ENCODE measurements at places on chromosomes 6 and 20. TPM values are rescaled to one million over a fixed set of nuclear protein-coding genes. Genes with fewer than 3 reads are reported as not detected.

The CFAP206 gene
- not detected for total RNA-seq

The DNAJC5 gene
- total RNA-seq, result 32.9 TPM

The ANKRD6 gene
- 2.2 TPM for total RNA-seq

The ARFGEF3 gene
- 1.6 TPM for total RNA-seq

The OPRL1 gene
- 0.25 TPM for total RNA-seq

The OOEP gene
- total RNA-seq, result not detected

DNA sequence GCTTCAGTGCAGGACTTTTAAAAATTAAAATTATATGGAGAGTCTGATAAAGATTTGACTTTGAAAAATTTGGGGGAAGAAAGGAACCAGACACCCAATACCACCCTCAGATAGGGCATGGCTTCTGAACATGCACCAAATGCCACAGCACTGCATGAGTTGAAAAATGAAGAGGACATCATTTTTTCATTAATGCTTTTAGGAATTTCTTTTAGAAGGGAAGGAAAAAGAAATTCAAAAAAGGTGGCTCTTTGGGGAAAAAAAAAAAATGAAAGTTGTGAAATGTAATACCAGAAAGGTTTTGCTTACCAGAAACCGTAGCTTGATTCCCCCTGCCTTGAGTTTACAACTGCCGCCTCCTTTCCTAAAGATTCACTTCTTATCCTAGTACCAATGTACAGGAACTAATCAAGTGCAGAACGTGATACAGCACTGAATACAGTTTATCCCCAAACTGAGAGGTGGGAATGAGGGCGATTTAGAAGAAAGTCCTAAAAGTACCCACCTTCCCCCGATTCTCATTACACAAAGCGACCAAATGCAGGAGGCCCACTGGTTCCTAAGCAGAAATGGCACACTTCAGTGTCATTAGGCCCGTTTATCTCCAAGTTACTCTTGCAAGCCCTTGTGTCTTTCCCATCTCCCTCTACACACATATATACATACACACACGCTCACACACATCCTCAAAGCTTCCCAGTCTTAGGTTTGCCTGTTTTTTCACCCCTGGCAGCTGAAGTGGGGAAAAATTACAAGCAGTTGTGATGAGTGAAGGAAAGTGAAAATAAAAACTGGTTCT, 2.8 kb downstream of the PPP1R10 start:
- DNase-seq, result no peak
- peaks cover 19% of the 10 kb centered on the region for H3K27me3 ChIP-seq
- H3K27ac ChIP-seq, result peak overlapping the region; percentile 99
- H3K4me3 ChIP-seq, result peak overlapping the region; percentile 97

- H3K4me3 ChIP-seq, result no peak overlapping the region
- peaks cover 3% of the 10 kb centered on the region for H3K27me3 ChIP-seq
- H3K4me1 ChIP-seq, result no peaks in the 10 kb centered on the region
- DNase-seq, result no peak
- no peaks in the 10 kb centered on the region for H3K36me3 ChIP-seq
Measured at GRCh38 chr6:73548458-73549446, 27.9 kb upstream of the EEF1A1 start.

- no peaks in the 10 kb centered on the region for H3K4me1 ChIP-seq
- DNase-seq, result no peak
- H3K36me3 ChIP-seq, result no peaks in the 10 kb centered on the region
- H3K27me3 ChIP-seq, result no peaks in the 10 kb centered on the region
- H3K4me3 ChIP-seq, result no peak overlapping the region
Measured at GRCh38 chr6:131658287-131658686, 21.2 kb downstream of the ENPP3 start.

GRCh38 chr6:49430866-49431265, 32.2 kb downstream of the MMUT start:
- no peak for DNase-seq
- no peaks in the 10 kb centered on the region for H3K4me1 ChIP-seq
- H3K27me3 ChIP-seq, result no peaks in the 10 kb centered on the region
- peaks cover 14% of the 10 kb centered on the region for H3K36me3 ChIP-seq

- H3K4me3 ChIP-seq, result no peak overlapping the region
- no peak overlapping the region for H3K27ac ChIP-seq
- no peaks in the 10 kb centered on the region for H3K27me3 ChIP-seq
- H3K36me3 ChIP-seq, result peaks cover 7% of the 10 kb centered on the region
- peaks cover 53% of the 10 kb centered on the region for H3K4me1 ChIP-seq
Measured at GRCh38 chr6:156897907-156898531, 120.8 kb downstream of the ARID1B start.

DNA sequence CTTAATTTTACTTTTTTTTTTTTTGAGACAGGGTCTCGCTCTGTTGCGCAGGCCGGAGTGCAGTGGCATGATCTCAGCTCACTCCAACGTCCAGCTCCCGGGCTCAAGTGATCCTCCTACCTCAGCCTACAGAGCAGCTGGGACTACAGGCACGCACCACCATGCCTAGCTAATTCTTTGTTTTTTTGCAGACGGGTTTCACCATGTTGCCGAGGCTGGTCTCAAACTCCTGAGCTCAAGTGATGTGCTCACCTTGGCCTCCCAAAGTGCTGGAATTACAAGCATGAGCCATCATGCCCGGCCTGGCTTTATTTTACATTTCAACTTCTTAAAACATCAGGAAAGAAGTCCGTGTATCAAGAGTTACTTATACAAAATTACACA, 5.7 kb downstream of the OSER1 start:
- peaks cover 45% of the 10 kb centered on the region for H3K4me1 ChIP-seq
- peaks cover 20% of the 10 kb centered on the region for H3K36me3 ChIP-seq
- H3K27me3 ChIP-seq, result no peaks in the 10 kb centered on the region
- no peak overlapping the region for H3K4me3 ChIP-seq
- H3K27ac ChIP-seq, result no peak overlapping the region

DNA sequence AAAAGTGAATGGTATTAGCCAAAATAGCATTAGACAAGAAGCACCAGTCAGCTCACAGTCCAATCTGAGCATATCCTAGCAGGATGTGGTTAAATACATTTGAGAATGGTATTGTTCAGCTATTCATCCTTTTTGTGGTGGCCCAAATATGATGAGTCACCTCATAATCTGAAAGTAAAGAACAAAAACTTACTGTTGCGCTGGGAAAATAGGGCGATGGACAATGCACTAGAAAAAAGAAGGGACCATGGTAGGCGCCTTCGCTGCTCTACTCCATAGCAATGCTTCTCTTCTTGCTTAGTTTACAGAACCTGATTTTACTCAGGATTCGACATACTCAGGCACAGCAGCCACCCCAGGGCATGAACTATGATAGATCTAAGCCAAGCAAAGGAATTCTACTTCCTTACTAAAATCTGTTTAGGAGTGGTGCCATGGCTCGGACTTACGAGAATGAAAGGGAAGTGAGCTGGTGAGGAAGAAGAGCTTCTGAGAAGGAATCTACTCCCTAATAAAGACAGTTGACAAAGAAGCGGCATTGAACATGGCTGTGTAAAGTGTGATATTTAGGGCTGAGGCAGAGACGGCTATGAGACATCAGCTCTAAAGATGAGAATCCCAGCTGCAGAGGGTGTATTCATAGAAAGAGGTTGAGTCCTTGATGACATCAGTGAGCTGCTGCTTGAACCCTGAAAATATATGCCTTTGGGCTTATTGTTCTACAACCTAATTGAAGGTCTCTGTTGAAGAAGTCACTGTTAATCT, 16.6 kb upstream of the FBXO9 start:
- peaks cover 23% of the 10 kb centered on the region for H3K4me1 ChIP-seq
- no peak for DNase-seq
- peaks cover 15% of the 10 kb centered on the region for H3K36me3 ChIP-seq
- H3K27ac ChIP-seq, result peak overlapping the region; percentile 11
- H3K27me3 ChIP-seq, result no peaks in the 10 kb centered on the region
- H3K4me3 ChIP-seq, result peak overlapping the region; percentile 23

GRCh38 chr6:151063352-151063751, 176.4 kb upstream of the AKAP12 start:
- no peaks in the 10 kb centered on the region for H3K4me1 ChIP-seq
- no peaks in the 10 kb centered on the region for H3K27me3 ChIP-seq
- H3K27ac ChIP-seq, result no peak overlapping the region
- H3K4me3 ChIP-seq, result no peak overlapping the region

GRCh38 chr6:165325609-165326008, 16.2 kb upstream of the C6orf118 start:
- no peaks in the 10 kb centered on the region for H3K4me1 ChIP-seq
- no peaks in the 10 kb centered on the region for H3K36me3 ChIP-seq
- no peaks in the 10 kb centered on the region for H3K27me3 ChIP-seq
- DNase-seq, result no peak
- H3K27ac ChIP-seq, result no peak overlapping the region

DNA sequence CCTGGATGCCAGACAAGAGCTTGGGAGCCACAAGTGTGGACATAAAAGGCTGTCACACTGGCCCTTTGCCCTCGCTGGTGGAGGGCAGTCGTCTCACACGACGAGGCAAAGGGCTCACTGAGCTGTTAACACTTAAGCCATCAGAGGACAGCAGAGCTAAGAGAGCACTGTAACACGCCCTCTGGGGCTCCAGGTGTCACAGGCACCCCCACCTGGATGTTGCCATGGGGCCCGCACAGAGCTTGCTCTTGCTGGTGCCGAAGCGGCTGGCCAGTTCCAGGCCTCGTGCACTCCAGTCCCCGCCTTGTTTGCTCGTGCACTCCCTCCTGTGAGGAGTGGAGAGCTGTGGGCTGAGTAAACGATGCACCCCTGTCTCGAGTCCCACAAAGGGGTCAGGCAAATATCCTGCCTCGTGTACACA, 37.4 kb downstream of the SLC35D3 start:
- H3K27me3 ChIP-seq, result peaks cover 11% of the 10 kb centered on the region
- H3K36me3 ChIP-seq, result no peaks in the 10 kb centered on the region
- DNase-seq, result no peak
- no peak overlapping the region for H3K4me3 ChIP-seq
- peaks cover 4% of the 10 kb centered on the region for H3K4me1 ChIP-seq
- no peak overlapping the region for H3K27ac ChIP-seq

DNA sequence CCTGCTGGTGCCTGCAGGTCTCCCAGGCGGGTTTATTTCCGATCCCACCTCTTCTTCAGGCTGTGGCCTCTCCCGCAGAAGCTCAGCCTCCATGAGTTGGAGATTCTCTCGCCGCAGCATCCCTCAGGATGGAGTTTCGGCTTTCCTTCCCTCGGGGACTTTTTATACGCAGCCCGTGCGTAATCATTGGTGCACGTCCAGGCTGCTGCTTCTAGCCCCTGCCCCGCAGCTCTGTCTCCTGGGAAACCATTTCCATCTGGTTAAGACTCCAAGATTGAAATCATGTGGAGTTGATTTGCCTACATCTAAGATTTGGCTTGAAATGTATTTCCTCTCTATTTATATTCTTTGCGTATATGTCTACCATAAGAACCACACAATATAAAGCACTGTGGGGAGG, 46.7 kb upstream of the CARMIL1 start:
- H3K27me3 ChIP-seq, result no peaks in the 10 kb centered on the region
- no peak overlapping the region for H3K4me3 ChIP-seq
- H3K27ac ChIP-seq, result no peak overlapping the region
- DNase-seq, result no peak
- peaks cover 2% of the 10 kb centered on the region for H3K4me1 ChIP-seq

- H3K36me3 ChIP-seq, result no peaks in the 10 kb centered on the region
- no peak overlapping the region for H3K27ac ChIP-seq
- peaks cover 25% of the 10 kb centered on the region for H3K4me1 ChIP-seq
- H3K4me3 ChIP-seq, result no peak overlapping the region
- H3K27me3 ChIP-seq, result no peaks in the 10 kb centered on the region
Measured at GRCh38 chr6:167115054-167115453, 7.8 kb upstream of the CCR6 start.

DNA sequence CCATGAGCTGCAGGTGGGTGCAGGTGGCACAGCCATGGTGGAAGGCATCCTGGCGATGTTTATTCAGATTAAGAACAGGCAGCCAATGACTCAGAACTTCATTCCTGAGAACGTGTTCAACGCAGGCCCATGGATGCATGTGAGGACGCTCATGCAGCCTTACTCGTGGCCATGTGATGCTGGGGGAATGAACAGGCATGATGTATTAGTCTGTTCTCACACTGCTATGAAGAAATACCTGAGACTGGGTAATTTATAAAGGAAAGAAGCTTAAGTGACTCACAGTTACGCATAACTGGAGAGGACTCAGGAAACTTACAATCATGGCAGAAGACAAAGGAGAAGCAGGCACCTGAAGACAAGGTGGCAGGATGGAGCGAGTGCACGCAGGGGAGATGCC, 146.6 kb downstream of the RNASET2 start:
- H3K4me1 ChIP-seq, result no peaks in the 10 kb centered on the region
- H3K27me3 ChIP-seq, result no peaks in the 10 kb centered on the region
- no peaks in the 10 kb centered on the region for H3K36me3 ChIP-seq
- no peak for DNase-seq

DNA sequence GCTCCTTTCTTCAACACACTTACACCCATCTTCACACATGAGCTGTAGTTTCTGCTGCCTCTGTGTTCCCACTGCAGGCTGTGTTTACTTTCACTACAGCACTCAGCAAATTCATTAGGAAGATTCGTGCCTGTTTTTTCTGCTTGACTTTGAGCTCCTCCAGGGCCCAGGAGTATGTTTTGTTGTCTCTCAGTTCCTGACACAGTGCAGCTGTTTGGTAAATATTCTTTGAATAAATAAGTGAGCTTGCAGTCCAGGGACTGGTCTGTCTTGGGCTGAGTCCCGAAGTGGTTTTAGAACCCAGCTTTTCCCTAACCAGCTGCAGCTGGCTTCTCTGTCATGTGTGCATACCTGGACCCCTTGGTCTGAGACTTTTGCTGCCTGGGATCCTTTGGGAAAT, 46.6 kb upstream of the CCN6 start:
- no peak overlapping the region for H3K4me3 ChIP-seq
- no peak for DNase-seq
- H3K4me1 ChIP-seq, result peaks cover 36% of the 10 kb centered on the region
- no peak overlapping the region for H3K27ac ChIP-seq
- H3K36me3 ChIP-seq, result peaks cover 3% of the 10 kb centered on the region
- H3K27me3 ChIP-seq, result no peaks in the 10 kb centered on the region

- H3K4me1 ChIP-seq, result no peaks in the 10 kb centered on the region
- no peak for DNase-seq
- no peak overlapping the region for H3K4me3 ChIP-seq
Measured at GRCh38 chr20:14691994-14692393, 354.6 kb upstream of the FLRT3 start.

DNA sequence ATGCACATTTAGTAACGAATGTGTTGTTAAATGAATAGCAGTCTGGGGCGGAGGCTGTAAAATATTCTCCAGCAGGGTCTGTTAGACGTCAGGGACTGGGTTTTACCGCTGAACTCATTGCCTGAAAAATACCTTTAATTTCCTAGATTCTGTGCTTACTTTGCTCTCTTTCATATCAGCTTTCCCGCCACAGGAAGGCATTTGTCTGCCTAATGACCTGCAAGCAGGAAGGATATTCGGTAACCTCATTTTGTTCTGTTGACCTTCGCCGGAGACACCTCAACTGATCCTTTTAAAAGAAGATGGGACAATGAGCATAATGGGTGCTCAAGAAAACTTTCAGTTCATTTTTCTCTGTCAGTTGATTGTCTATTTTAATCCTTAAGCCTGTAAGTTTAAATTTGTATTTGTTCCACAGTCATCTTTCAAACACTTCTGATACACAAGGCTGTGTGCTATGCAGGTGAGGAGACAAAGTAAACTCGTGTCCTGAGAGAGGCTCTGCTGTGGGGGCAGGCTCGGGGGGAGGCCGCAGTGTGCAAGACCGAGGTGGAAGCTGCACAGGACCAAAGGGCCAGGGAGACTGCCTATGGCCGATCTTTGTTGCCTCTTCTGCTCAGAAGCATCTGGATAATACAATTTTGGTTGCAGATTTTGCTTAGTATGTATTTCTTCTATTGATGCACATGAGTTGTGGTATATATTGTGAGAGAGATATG, 27.4 kb upstream of the SIM1 start:
- H3K27ac ChIP-seq, result no peak overlapping the region
- DNase-seq, result no peak
- H3K27me3 ChIP-seq, result peaks cover 50% of the 10 kb centered on the region
- no peaks in the 10 kb centered on the region for H3K4me1 ChIP-seq
- H3K36me3 ChIP-seq, result no peaks in the 10 kb centered on the region

- peaks cover 9% of the 10 kb centered on the region for H3K36me3 ChIP-seq
- H3K4me3 ChIP-seq, result no peak overlapping the region
- H3K27ac ChIP-seq, result no peak overlapping the region
- no peaks in the 10 kb centered on the region for H3K27me3 ChIP-seq
- DNase-seq, result no peak
- H3K4me1 ChIP-seq, result no peaks in the 10 kb centered on the region
Measured at GRCh38 chr20:4894981-4895381, 106.3 kb downstream of the SLC23A2 start.

Measured in activated naive CD8-positive, alpha-beta T cell treated with anti-CD3 and anti-CD28 coated beads for 36 hours (primary cell).